Stimulated activated CD4-positive, alpha-beta T cell treated with anti-CD3 and anti-CD28 coated beads, Interleukin-12 subunit alpha, Interleukin-12 subunit beta, amount 100 ng/mL, for 48 hours (primary cell): ENCODE measurements at places on chromosomes 2 and 18.
A peak's percentile ranks its signal among the peaks of the same experiment; 100 is the strongest.

DNA sequence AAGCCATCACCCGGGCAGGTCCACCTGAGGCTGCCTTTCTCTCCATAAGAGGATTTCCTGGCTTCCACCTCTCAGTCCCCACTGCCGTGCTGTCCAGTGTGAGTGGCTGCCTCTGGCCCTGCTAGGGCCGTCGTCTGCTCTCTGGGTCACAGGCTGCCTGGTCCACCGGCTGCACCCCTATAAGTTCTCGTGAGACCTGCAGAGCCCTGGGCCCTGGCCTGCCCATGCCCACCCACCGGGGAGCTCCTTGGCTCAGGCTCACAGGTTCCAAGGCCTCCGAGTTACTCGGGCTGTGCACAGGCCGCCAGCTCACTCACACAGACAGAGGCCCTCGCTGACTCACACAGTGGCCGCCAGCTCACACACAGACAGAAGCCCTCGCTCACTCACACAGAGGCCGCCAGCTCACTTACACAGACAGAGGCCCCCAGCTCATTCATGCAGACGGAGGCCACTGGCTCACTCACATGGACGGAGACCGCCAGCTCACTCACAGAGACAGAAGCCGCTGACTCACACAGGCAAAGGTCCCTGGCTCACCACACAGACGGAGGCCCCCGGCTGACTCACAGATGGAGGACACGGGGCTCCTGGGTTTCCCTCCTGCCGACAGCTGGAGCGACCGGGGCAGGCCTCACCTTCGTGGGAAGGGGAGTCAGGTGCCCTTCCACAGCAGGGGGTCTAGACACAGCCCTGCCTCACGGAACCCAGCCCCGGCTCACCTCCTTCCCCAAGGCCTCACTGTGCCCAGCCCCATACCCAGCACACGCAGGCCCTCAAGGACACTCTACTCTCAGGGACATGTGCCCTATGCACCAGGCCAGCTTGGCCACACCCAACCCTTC lies 334.1 kb upstream of the MYT1L start:
- no peak for DNase-seq

- DNase-seq, result peak; percentile 5
Measured at GRCh38 chr2:57720728-57721627, 325.6 kb upstream of the VRK2 start.

DNA sequence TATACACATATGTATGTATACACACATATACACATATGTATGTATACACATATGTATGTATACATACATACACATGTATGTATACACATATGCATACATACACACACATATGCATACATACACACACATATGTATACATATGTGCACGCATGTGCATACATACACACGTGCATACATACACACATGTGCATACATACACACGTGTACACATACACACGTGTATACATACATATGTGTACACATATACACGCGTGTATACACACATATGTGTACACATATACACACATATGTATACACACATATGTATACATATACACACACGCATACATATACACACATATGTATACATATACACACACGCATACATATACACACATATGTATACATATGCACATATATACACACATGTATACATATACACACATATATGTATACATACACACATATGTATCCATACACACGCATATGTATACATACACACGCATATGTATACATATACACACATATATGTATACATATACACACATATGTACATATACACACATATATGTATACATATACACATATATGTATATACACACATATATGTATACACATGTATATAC lies 21.5 kb downstream of the NABP1 start:
- no peak for DNase-seq

DNA sequence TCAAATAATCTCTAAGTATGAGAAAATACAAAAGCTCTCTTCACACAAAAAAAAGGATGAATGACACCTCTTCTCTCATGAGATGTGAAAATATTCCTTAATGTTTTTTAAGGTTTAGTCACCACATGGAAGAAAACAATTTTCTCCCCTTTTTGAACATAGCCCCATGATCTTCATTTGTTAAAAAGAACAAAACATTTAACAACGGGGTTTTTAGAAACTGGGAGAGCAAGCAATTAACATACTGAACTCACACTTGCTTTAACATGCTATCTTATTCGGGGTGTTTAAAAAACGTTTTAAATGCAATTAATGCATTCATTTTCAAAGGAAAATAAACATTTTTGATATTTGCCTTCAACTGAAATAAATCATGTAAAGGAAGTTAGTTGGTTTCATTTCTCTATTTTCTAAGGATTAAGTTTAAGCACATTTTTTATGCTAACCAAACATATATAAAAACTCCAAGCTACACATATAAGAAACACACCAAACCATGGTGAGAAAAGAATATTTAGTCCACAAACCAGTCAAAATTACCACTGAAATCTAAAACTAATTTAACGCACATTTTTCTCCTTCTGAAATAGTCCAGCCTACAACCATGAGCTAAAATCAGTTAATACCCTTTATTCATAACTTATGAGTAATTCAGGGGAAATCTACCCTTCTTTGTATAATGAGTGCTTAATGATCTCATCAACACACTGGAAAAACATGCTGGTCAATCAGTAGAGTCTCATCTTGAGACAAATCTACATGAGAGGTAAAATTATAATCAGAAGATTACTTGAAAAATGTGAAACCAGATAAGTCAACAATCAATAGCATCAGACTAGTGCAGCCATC lies 8.2 kb downstream of the FBXO11 start:
- no peak for DNase-seq

DNA sequence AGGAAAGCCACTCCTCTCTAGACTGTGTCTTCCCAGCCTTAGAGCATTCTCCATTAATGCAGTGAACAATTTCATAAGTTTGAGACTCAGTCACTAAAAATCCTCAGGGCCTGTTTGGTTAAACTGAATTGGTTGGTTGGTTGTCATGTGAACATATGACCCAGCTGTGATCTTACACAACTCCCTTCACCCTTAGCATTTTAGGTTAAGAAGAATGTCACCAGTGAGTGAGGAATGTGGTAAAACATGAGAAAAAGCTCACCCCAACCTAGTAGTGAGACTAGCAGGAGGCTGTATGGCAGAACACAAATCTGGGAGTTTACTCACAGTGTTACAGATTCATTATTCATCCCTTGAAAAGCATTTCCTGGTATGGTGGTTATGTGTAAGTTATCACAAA lies 32.4 kb downstream of the LHCGR start:
- DNase-seq, result no peak

DNA sequence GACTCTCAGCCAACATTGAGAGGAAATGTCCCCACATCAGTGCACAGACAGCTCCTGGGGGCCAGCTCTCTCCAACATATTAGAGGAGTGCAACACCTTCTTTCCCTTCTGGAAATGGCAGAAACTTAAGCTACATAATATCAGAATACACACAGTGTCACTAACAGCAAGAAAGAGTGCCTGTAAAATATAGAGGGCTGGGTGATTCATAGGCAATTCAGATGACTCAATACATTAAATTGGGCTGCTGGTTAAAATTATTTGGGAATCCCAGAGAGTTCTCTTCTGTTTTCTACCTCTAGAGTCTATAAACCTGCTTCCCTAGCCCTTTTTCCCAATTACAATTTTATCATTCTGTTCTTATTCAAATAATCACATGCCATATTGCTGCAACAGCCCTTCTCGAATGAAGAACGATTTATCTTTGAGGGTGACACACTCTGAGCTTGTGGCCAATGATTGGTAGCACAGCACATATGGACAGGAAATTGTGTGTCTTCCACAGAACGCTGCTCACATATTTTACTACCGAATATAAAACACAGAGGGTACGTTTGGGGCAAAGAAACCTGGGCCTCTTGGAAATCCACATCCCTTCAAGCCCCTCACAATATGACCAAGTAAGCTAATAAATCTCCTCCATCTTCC lies 381.2 kb downstream of the MBD2 start:
- no peak for DNase-seq

DNA sequence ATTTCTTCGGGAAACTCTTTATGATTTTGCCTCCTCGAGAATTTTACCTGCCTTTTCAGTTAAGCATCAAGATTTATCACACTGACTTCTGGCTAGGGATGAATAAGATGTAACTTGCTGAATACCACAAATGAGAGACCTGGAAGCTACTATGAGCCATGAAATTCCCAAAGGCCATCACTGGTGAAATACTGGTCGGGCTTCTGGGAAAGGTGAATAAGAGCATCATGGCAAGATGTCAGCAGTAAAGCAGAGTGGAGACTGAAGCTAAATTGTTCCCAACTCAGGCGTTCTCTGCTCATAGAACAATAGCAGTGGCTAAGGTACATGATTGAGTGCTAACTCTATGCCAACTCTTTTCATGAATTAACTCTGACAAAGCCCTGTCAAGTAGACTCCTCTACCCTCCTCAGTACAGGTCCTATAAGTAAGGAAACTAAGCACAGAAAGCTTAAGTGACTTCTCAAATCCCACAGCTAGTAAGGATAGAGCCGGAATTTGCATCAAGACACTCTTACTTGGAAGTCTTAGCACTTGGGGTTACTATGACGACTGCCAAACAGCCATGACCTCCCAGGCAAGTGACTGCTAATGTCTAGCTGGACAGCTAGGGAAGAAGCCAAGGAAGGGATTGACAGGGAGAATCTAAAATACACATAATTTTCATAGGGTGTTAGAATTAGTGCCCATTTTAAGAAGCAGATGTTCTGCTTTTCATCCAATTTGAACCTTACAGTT lies 22.7 kb upstream of the DSC3 start:
- no peak for DNase-seq

DNA sequence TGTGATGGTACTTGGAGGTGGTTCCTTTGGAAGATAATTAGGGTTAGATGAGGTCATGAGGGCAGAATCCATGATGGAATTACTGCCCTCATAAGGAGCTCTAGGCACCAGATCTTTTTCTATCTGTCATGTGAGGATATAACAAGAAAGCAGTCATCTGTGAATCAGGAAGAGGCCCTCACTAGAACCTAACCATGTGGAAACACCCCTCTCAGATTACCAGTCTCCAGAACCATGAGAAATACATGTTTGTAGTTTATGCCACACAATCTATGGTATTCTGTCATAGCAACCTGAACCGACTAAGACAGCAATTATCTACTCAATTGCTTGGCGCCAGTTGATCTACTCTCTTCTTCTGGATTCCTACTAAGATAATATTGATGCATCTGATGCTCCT lies 2.4 kb upstream of the SERPINB10 start:
- no peak for DNase-seq

DNA sequence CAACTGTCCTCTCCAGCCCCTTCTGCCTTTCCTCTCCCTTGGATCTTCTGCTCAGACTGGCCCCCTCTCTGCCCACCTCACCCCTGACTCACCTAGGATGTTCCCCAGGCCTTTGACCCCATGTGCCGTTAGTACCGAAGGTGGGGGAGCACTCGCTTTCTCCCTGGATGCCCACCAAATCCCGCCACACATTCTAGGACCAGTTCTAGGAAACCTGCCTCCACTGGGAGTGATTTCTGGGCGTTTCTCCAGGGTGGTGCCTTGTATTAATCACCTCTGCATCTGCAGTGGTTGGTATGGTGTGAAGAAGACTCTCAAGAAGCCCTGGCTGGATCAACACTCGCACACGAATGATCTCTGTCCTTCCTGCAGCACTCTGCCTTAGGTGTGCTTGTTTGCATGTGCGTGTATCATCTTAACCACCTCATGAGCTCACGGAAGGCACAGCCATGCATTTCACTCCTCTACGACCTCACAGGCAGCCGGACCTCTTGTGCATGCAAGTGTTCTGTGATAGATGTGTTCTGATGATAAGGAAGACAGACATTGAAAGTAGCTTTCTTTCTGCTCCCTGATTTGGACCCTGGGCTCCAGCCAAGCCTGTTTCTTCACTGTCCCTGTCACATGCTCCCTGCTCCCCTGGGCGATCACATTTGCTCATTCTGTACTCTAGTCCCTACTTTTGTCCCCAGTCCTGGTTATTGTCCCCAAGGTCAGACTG lies 69.4 kb downstream of the LIPG start:
- DNase-seq, result no peak

DNA sequence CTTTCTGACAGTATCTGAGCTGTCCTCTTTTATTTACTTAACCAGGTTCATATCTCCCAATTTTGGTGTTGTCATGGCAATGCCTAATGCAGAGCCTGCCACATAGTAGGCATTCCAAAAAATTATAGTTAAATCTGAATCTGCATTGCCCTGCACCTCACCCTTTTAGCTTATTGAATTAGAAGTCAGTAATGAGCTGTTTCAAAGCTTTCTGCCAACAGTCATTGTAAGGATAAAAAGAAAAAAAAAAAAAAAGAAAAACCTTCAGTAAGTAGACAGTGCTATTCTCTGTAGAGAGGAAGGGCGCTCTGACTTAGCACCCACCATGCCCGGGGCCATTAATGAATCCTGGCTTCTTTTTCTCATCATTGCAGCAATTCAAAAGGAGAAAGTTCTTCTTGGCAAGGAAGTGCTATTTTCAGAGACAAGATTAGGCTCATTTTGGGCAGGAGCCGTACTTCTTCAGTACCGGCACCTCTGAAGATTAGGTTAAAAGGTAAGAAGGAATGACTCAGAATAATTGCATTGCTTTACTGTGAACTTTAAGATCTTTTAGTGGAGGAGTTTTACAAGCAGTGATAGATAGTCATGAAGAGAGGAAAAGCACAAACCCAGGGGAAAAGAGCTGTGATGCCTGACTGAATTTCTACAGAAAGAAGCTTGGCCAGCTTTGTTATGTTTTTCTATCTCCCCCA lies 2041.2 kb upstream of the PIK3C3 start:
- DNase-seq, result no peak

- no peak for DNase-seq
Measured at GRCh38 chr2:31049264-31049663, 89.0 kb downstream of the GALNT14 start.

GRCh38 chr18:28074076-28074475 lies 102.9 kb downstream of the CDH2 start:
- DNase-seq, result no peak

GRCh38 chr2:222569826-222570225 lies 86.1 kb downstream of the FARSB start:
- DNase-seq, result no peak

DNA sequence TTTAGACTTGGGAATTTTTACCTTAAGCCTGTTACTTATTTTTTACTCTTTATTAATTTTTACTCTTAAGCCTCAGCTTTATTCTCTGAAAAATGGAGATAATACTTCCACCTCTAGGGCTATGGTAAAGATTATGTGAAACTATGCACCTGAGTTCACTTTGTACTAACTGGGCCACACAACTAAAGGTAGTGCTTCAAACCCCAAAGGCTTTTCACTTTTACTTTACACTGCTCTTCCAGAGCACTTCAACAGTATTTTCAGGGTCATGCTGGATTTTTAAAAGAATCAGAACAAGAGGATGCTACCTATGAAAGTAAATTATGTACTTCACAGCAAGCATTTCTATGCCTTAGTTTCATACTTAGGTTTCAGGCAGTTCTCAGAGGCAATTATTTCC lies 27.8 kb downstream of the MEX3C start:
- DNase-seq, result no peak

- DNase-seq, result no peak
Measured at GRCh38 chr18:73653251-73653650, 494.4 kb downstream of the FBXO15 start.
